Natural killer cell (primary cell): ENCODE measurements at places on chromosomes 6 and 20. TPM values are rescaled to one million over a fixed set of nuclear protein-coding genes. Genes with fewer than 3 reads are reported as not detected.

Gene KHDC1
- total RNA-seq = 4.1 TPM

Gene GRM1
- total RNA-seq = not detected

Gene OPRL1
- 1.4 TPM for total RNA-seq

GRCh38 chr6:73738367-73739028, 42.5 kb downstream of the CD109 start:
- H3K4me3 ChIP-seq = no peak overlapping the region
- H3K4me1 ChIP-seq = no peaks in the 10 kb centered on the region
- H3K36me3 ChIP-seq = no peaks in the 10 kb centered on the region
- H3K27ac ChIP-seq = no peak overlapping the region
- DNase-seq = no peak
- H3K27me3 ChIP-seq = no peaks in the 10 kb centered on the region

DNA sequence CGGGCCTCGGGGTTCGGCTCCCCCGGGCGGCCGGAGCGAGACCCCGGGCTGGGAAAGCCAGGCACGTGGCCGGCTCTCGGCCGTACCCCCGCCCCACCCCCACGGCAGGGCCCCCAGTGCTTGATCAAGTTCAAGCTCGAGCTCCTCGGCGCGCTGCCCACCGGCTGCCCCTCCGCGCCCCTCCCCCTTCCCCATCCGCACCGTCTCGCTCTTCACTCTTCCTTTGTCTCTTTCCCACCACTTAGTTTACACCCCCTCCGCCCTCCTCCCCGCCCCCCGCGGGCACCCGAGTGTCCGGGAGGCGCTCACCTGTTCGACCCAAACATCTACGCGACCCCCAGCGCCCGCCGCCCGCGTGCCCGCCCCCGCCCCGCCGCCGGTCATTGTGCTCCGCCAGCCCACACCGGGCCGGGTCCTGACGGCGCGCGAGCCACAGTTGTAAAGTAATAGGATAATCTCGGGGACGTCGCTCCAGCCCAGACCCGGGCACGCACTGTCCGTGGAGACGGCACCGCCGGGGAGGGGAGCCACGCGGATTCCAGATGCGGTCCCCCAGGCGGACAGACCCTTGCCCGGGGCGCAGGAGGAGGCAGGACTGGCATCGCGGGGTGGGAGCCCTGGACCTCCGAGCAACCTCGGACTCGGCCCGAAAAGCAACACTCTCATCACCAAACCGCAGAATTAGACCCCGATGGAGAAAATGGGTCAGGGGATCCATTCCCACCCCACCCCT, 100.7 kb downstream of the NOL4L start:
- no peaks in the 10 kb centered on the region for H3K27me3 ChIP-seq
- peak overlapping the region; percentile 38 for H3K4me3 ChIP-seq
- H3K4me1 ChIP-seq = peaks cover 38% of the 10 kb centered on the region
- DNase-seq = peak; percentile 32
- no peaks in the 10 kb centered on the region for H3K36me3 ChIP-seq
- peak overlapping the region; percentile 24 for H3K27ac ChIP-seq

DNA sequence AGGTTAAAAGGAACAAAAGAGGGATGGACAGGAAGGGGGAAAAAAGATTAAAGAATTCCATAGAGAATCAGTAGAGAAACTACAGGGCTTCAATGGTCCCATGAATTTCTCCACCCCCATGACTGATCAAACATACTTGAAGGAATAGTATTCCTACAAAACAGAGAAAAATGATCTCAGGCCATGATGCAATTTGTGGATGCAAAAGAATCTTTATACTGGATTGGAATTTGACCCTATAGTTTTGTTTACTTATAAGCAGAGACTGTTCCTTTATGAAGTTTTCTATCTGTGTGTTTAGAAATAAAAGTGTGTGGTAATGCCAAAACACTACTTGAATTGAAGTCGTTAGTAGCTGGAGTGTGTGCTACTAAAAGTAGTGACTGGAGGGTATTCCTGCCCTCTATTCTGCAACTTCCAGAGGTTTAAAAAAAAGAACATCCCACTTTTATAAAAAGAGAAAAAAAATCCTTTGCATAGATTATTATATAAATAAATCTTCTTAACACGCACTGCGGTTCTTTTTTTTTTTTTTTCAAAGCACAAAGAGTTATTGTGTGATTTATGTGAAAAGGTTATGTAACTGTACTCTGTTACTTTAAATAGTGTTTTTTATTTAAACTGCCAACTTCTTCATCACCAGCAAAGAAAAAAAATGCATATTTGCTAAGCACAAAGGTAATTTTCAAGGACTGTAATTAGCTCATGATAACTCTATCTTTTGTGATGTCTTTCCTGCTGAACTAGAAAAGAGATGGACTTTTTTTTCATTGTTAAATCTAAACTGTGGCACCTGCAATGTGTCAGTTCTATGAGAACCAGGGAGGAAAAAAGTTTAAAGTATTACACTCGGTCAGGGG, 214.5 kb upstream of the CITED2 start:
- no peaks in the 10 kb centered on the region for H3K4me1 ChIP-seq
- DNase-seq = no peak
- no peaks in the 10 kb centered on the region for H3K36me3 ChIP-seq
- H3K4me3 ChIP-seq = no peak overlapping the region

- peaks cover 2% of the 10 kb centered on the region for H3K4me1 ChIP-seq
- no peak overlapping the region for H3K4me3 ChIP-seq
- H3K27me3 ChIP-seq = peaks cover 6% of the 10 kb centered on the region
- no peaks in the 10 kb centered on the region for H3K36me3 ChIP-seq
- DNase-seq = peak; percentile 77
- no peak overlapping the region for H3K27ac ChIP-seq
Measured at GRCh38 chr6:166313255-166314070, 5.3 kb upstream of the PRR18 start.

- H3K36me3 ChIP-seq = no peaks in the 10 kb centered on the region
- H3K4me3 ChIP-seq = no peak overlapping the region
- no peak overlapping the region for H3K27ac ChIP-seq
- DNase-seq = no peak
Measured at GRCh38 chr6:6781873-6782227, 193.3 kb downstream of the LY86 start.

GRCh38 chr6:143298071-143298470, 152.4 kb downstream of the ADAT2 start:
- no peaks in the 10 kb centered on the region for H3K27me3 ChIP-seq
- H3K27ac ChIP-seq = no peak overlapping the region
- H3K36me3 ChIP-seq = no peaks in the 10 kb centered on the region
- no peaks in the 10 kb centered on the region for H3K4me1 ChIP-seq
- no peak for DNase-seq

DNA sequence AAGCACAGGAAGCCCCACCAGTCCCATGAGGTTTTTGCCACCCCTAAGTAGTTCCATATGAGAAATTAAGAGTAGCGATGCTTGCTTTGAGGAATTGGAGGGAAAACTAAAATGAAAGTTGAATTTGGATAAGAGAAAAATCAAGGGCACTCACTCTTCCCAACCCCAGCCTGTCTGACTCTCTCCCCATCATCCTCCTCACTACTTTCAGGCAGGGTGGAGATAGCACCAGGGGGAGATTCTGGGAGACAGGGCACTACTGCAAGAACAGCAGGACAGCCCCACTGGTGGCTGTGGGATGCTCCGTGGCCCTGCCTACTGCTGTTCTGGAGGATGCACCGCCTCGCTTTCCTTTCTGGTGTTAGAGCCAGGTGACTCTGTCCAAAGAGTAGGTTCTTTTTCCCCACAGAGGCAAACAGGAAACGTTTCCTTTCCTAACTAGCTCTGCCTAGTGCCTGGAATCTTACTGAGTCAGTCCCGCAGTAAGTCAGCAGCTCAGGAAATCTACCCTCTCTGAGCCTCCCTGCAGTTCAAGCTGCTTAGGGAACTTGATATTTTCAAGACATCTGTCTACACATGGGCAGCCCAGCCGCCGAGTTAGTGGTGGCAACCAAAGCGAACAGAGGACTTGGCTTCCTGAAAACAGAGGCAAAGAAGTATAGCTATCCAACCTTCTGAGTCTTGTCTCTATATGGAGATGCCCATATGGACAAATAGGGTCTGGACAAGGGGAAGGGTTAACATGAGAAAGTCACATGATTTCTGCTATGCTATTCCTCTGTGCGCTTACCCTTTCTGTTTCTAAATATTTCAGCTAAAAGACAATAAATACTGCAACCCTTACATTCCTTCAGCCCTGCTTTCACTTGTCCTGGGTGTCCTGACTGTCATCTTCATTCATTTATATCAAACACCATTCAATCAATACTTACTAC, 11.4 kb downstream of the HLA-E start:
- DNase-seq = no peak
- H3K4me1 ChIP-seq = peaks cover 22% of the 10 kb centered on the region
- H3K27ac ChIP-seq = no peak overlapping the region
- no peaks in the 10 kb centered on the region for H3K27me3 ChIP-seq

- no peaks in the 10 kb centered on the region for H3K4me1 ChIP-seq
- no peak overlapping the region for H3K27ac ChIP-seq
- H3K4me3 ChIP-seq = no peak overlapping the region
- H3K36me3 ChIP-seq = no peaks in the 10 kb centered on the region
Measured at GRCh38 chr20:13341737-13342393, 120.8 kb downstream of the ISM1 start.

- no peaks in the 10 kb centered on the region for H3K36me3 ChIP-seq
- H3K4me3 ChIP-seq = no peak overlapping the region
- no peaks in the 10 kb centered on the region for H3K27me3 ChIP-seq
Measured at GRCh38 chr6:2619651-2620050, 131.1 kb downstream of the MYLK4 start.
